ENCODE measurements at places on chromosomes 3 and 15.

DNA sequence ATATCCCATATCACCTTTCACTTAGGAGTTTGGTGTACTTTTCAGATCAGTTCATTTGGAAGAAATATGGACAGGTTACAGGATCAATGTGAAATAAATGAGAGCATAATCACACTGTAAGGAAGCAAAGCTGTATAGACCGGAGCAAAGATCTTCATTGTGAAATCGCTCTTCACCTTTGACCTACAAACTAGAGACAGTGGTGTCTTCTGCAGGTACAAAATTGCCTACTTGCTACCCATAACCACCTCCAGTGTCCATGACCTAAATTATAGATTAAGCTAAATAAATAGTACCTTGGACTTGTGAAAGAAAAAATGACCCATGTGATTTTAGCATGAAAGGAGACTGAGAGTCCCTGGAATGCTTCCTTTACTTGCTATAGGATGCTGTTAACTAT, 379.5 kb upstream of the SUCLG2 start:
- no peak for DNase-seq

GRCh38 chr3:14209581-14210289, 31.1 kb downstream of the LSM3 start:
- no peak for DNase-seq

- DNase-seq, result no peak
Observed at GRCh38 chr15:44500555-44500954, 36.4 kb upstream of the EIF3J start.

DNA sequence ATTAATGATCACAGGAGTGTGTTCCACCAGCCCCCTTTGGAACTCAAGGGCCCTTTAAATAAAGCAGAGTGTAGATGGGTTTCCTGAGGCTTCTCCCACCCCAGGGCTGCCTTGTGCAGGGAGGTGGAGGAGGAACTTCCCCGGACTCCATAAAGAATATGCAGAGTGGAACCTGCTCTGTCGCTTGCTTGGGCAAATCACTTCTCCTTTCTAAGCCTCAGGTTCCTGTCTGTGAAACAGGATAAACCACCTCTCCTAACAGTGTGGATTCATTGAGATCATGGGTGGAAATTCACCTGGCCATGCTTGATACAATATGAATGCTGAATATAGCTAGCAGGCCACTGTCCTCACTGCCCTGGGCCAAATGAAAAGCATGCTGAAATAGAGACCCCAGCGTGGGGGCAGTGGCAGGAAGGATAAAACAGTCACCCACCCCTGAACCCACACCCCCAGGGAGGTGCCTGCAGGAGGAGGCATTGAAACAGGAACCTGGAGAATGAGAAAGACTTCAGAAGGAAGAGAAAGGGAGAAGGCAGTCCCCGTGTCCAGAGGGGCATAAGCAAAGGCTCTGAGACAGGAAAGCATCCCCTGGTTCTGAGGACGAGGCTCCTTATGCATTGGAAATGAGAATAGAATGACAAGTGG, 41.1 kb upstream of the CHRNB4 start:
- DNase-seq, result no peak

DNA sequence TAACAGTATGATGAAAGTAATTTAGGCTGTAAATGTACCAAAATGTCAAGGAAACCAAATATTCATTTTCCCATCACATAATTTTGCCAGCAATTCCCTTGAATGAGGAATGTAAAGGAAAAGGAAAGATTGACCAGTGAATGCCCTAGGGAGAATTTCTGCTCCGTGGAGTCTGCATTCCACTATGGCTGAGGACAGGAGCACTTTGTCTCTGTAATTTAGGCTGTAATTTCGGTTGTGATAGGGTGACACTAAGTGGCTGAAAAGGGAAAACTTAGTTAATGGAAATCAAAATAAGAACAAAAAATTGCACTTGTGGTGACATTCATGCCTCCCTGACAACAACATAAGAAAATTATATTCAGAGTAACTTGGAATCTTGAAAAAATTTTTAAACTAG, 8.3 kb upstream of the TMEM207 start:
- DNase-seq, result no peak

DNA sequence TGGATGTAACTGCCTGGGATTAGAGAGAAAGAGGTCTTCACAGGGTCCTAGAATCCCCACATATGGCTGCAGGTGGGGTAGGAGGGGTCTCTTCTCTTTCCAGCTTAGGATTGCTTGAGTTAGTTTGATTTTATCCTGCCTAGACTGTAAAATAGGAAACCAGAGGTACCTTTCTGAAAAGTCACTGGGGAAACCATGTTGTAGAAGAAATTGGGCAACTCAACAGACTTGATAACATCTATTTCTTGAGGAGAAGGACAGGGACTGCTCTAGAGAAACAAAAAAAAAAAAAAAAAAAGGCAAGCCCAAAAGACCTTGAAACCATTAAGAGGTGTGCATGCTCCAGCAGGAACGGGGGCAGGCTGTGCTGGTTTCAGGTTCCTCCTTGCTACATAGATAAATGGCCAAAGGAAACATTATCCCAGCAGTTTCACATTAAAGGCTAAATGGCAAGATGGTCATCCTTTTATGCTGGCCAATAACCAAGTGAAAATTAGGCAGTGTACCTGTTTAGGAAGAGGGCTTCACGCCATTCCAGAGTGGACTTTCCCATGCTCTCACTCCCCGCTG, 116.1 kb downstream of the ALDH1A2 start:
- DNase-seq, result no peak

DNA sequence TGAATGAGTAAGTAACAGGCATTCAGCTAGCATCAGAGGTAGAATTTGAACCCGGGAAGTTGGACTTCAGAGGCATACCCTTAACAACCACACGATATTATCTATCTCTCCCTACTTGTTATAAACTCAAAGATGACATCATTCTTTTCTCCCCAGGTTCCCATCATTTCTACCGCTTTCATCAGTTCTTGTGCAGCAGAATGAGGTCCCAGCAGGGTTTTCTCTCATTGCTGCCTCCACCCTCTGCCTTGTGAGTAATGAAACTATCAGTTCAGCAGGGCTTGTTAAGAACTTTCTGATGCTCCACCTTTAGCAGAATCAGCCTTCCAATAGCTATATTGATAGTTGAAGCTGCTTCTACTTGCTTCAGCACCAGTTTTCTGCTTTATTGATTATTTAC, 487.5 kb upstream of the KCNMB2 start:
- DNase-seq, result no peak

GRCh38 chr3:123300583-123300982, 98.8 kb downstream of the SEC22A start:
- DNase-seq, result no peak

DNA sequence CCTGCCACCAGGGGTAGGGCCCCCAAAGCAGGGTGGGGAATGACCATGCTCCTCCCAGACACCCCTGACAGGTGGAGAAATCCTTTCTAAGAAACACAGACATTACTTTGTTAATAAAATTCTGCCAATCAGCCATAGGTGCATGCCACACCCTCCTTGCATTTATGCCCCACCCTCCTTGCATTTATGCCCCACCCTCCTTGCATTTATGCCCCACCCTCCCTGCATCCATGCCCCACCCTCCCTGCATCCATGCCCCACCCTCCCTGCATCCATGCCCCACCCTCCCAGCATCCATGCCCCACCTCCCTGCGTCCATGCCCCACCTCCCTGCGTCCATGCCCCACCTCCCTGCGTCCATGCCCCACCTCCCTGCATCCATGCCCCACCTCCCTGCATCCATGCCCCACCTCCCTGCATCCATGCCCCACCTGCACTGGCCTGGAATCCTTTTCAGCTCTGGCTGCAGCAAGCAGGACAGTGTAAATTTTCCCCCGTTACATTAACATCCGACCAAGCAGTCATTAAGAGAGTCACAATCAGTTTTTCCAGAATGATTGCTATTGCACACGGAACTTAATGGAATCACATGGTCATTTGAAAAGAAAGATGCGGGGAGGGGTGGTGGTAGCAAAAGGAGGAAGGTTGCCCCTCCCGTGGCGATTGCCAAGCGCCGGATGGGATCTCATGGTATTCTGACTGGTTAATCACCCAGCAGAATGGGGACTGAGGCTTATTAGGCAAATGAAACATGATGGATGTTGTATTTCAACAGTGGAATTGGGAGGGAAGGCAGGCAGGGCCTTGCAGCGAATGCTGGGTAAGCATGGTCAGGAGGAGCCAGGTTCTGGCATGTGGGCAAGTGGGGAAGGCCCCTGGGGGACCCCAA, 91.2 kb downstream of the TLE3 start:
- no peak for DNase-seq

GRCh38 chr3:7432610-7433009, 571.7 kb downstream of the GRM7 start:
- DNase-seq, result no peak

- peak; percentile 64 for DNase-seq
Observed at GRCh38 chr3:107421170-107421792, 44.0 kb downstream of the CCDC54 start.

GRCh38 chr3:139265131-139266016, 78.4 kb upstream of the MRPS22 start:
- DNase-seq, result no peak

GRCh38 chr3:8629151-8630021, 15.2 kb downstream of the SSUH2 start:
- DNase-seq, result no peak

- DNase-seq, result no peak
Observed at GRCh38 chr3:103705641-103706040, 1270.8 kb downstream of the ZPLD1 start.

DNA sequence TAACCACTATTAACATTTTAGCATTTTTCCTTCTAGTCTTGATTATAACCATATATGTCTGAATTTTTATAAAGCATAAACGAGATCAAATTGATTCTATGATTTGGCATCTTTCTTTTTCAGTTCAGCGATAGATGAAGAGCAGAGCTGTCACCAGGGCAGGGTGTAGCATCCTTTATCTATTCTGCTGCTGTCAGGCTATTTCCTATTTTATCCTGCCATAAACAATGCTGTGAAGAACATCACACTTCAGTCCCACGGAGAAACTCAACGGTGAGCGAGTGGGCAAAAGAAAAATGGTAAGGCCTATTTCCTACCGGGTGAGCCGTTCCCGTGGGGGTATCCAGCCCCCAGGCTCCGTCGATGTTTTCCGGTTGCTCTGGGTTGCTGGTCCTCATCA, 15.5 kb downstream of the TMEM40 start:
- no peak for DNase-seq

GRCh38 chr15:91783008-91783407, 70.5 kb upstream of the SLCO3A1 start:
- DNase-seq, result no peak

- no peak for DNase-seq
Observed at GRCh38 chr15:101048581-101049030, 129.4 kb downstream of the LRRK1 start.

GRCh38 chr15:79804838-79805237, 92.0 kb downstream of the MTHFS start:
- no peak for DNase-seq
